ENCODE measurements at places on chromosomes 5 and 9.

- DNase-seq, result no peak
Measured at GRCh38 chr9:124013309-124014210, 2.0 kb downstream of the LHX2 start.

DNA sequence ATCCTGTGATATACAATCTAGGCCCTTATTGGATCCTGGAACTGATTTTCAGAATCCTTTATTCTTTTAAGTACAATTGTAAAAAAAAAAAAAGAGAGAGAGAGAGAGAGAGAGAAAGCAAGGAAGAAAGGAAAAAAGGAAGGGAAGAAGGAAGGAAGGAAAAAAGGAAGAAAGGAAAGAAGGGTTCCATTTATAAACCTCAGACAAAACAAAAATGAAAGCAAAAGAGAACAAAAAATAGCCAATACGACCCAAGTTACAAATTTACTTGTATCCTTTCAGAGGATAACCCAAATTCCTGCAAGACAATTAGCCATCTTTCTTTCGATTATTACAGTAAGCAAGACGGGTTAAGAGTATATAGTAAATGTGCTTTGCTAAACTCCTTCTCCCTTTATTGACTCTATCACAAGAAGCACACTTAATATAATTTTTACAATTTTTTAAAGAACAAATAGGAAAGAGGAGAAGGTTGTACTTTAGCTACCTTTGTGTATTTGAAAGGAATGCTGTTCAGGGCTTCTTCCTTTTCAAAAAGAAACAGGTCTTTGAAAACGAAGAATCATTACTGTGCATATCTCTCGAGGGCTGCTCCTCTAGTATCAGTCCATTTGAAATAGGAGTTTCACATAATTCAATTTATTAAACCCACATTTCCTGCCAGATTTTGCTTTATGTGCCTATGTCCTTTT lies 543.3 kb downstream of the RAB3C start:
- no peak for DNase-seq

DNA sequence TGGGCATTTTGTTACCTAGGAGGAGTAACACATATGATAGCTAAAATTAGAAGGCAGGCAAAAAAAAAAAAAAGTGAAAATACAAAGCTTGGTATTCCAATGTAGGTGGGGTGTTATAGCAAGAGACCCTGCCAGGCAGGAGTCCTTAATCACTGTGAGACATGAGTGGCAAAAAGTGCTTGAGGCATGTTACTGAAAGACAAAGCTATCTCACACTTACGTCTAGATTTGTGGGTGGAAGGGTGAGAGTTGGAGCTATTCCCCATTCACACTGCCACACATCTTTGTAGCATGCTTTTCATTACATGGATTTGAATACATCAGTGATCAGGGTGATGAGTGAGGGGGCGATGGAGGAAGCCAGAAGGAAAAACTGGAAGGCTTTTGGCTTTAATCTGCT lies 2.6 kb upstream of the PLPPR1 start:
- no peak for DNase-seq

GRCh38 chr5:178730940-178731265 lies 444 bp upstream of the ZNF354A start:
- no peak for DNase-seq

DNA sequence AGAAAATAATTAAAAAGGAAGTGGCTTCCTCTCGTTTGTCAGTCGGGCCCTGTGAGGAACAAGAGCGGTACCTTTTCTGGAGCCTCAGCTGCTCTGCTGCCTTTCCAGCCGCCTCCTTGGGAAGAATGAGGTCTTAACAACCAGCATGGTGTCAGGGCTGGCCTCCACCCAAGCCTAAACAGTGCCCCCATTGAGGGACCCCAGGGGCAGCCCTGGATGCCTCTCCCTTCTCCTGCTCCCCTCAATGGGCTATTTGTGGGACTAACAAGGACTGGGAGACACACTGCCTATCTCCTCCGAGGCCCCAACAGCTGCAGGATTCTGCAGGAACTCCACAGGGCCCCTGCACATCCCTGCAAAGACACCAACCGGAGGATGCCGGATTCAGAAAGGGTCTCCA lies 155.4 kb upstream of the MAP3K1 start:
- no peak for DNase-seq

- no peak for DNase-seq
Measured at GRCh38 chr9:124164811-124165210, 92.9 kb upstream of the NEK6 start.
